ENCODE measurements at places on chromosomes 4 and X.

DNA sequence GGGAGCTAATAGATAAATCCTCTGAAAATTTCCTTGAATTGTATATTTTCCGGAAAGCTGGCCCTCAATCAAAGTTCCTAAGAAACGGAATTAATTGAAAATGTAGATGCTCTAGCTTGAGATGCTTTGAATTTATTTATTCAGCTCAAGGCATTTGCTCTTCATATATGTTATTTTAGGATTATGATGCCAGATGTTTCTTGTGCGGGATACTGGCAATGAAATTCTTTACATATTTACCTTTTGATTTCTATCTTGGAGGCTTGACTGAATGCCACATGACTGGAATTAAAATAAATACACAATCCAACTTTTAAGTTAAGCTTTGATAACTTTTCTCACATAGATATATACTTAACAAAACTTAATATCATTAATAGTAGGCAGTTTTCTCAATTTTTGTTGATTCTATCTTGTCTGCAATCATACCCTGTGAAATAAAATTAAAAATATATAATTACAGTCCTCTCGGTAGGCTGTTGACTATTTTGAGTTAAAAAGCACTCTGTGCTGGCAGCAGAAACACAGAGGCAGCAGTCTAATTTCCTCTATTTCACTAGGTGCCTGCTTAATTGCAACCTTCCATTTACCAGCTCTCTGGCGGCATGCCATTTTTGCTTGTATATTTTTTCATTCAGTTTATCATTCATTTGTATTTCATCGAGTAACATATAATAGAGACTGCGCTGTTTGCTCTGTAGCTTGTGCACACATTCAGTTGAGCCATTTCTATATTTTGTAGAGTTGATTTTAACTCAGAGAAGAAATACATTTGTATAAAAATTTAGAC is 991.5 kb downstream of the ADGRL3 start:
- no peak for DNase-seq

- no peak for DNase-seq
These were observed 3.5 kb downstream of the HGFAC start for GRCh38 chr4:3445111-3445820.

DNA sequence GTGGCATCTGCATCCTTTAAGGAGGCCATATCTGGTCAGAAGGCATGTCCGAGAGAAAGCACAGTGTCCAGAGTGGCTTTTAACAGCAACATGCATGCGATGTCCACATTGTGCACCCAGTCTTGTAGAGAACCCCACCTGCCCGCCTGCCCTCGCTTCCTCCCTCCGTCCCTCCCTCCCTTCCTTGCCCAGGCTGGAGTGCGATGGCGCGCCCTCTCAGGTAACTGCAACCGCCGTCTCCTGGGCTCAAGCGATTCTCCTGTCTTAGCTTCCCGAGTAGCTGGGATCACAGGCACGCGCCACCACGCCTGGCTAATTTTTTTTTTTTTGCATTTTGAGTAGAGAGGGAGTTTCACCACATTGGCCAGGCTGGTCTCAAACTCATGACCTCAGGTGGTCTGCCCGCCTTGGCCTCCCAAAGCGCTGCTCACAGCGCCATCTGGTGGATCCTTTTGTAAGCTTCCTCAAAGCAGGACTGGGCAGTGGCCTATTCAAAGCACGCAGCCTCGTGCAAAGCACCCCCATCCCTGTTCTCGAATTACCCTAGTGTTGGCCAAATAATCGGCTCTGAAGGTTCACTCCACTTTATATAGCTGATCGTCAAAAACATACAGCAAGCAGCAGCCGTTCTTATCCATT is 15.0 kb downstream of the BRCC3 start:
- DNase-seq = no peak

DNA sequence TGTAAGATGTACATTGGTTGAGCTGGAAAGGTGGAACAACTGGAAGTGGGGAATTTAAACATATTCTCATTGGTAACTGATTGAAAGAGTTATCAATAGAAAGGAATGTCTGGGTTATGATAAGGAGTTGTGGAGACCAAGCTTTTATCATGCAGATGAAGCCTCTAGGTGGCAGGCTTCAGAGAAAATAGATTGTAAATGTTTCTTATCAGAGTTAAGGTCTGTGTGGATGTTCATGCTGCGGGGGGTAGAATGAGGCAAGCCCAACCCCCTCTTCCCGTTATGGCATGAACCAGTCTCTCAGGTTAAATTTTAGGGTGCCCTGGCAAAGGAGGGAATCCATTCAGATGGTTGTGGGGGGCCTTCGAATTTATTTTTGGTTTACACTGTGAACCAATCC is 16.0 kb downstream of the ARSD start:
- DNase-seq = no peak

DNA sequence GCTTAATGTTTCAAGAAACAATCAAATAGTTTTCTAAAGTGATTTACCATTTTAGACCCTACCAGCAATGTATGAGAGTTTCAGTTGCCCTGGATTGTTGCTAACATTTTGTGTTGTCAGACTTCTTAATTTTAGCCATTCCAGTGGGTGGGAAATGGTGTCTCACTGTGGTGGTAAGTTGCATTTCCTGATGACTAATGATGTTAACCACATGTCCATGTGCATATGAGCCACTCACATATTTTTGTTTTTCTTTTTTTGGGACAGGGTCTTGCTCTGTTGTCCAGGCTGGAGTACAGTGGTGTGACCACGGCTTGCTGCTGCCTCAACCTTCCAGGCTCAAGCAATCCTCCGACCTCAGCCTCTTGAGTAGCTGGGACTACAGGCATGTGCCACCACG is 48.3 kb downstream of the MED28 start:
- DNase-seq = no peak

DNA sequence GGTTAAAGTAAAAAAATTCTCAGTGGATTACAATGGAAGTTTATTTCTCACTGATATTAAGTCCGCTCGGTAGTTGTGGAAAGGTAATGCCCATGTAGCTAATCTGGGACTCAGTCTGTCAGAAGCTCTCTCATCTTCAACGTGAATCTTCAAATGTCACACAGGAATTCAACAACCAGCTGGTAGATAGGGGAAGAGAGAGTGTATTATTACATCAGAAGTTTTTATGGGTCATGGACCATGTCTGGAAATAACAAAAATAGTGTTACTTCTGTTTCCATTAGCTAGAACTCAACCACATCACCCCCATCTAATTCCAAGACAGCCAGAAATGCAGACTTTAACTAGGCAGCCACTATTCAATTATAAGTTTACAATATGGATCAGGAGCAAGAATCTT is 506.1 kb upstream of the HTR2C start:
- DNase-seq = no peak

GRCh38 chr4:11765849-11766453 is 337.3 kb upstream of the HS3ST1 start:
- peak; percentile 2 for DNase-seq

GRCh38 chr4:189304167-189304566 is 636.5 kb upstream of the FRG1 start:
- DNase-seq = no peak

- no peak for DNase-seq
These were observed 1.8 kb downstream of the PRSS12 start for GRCh38 chr4:118350961-118351360.

DNA sequence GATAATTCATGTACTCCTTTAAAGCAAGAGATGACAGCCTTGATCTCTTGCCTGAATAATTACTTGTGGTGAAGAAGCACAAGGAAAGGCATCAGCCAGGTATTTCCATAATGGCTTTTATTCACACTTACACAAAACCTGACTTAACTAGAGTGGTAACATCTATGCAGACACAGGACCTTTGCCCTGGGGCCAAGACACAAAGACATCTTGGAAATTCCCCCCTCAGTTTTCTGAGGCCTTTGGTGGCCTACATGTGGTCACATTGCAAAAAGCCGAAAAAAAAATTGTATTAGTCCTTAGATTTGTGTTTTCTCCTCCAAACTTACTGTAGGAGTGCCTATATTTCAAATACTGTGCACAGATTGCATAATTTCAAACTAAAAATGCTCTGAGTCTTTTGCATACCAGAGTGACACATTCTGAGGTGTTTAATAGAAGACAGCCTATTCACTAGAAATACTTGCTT is 172.4 kb downstream of the PDGFC start:
- DNase-seq = no peak

- DNase-seq = no peak
These were observed 275.3 kb downstream of the CRLF2 start for GRCh38 chrX:936979-937769.

- no peak for DNase-seq
These were observed 62.4 kb downstream of the TSC22D3 start for GRCh38 chrX:107713203-107713542.

GRCh38 chr4:135604531-135604930 is 1402.9 kb upstream of the PABPC4L start:
- no peak for DNase-seq

- no peak for DNase-seq
These were observed 24.9 kb upstream of the ETNPPL start for GRCh38 chr4:108787724-108788123.

DNA sequence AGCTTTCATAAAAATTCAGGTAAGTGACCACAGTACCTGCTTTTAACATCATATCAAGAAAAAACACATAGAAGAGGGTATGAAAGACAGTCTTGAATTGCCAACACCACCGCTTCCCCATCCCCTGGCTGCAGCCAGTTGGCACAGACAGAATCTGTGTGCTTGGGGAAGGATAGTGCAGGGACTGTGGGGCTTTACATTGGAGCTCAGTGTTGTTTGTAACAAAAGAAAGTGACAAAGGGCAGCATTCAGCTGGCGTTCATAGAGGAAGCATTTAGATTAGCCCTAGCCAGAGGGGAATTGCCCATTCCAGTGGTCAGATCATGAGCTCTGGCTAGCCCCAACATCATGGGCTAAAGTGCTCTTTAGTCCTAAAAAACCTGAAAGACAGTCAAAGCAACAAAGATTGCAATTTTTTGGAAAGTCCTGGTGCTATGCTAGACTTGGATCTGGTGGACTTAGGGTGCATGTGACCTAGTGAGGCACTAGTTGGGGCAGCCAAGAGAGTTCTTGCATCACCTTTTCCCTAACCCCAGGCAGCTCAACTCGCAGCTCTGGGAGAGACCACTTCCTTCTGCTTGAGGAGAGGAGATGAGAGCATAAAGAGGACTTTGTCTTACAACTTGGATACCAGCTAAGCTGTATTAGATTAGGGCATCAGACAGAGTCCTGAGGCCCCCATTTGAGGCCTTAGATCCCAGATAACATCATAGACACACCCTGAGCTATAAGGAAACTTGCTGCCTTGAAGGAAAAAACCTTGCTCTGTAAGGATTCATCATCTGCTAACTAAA is 1602.4 kb upstream of the ADGRL3 start:
- DNase-seq = no peak

- no peak for DNase-seq
These were observed 16.1 kb downstream of the PGAM4 start for GRCh38 chrX:77953302-77953701.

GRCh38 chr4:98996765-98997068 is 1.2 kb downstream of the METAP1 start:
- DNase-seq = no peak

DNA sequence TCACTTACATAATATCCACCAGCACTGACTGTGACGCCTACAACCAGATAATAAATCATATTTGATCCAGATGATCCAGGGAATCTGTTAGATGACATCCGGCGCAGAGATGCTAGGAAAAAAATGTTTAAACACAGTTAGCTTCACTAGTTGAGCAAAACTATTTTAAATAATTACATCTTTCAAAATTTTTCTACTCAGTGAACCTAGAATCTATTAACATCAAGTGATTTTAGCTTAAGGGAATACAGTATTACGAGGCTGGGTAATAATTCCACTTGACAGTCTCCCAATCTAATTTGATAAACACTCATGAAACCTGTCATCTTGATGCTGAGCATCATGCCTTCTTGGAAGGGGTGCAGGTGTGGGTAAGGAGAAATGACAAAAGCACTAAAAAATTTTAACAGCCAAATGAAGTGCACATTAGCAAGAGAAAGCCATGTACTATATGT is 4.7 kb downstream of the MGARP start:
- no peak for DNase-seq

DNA sequence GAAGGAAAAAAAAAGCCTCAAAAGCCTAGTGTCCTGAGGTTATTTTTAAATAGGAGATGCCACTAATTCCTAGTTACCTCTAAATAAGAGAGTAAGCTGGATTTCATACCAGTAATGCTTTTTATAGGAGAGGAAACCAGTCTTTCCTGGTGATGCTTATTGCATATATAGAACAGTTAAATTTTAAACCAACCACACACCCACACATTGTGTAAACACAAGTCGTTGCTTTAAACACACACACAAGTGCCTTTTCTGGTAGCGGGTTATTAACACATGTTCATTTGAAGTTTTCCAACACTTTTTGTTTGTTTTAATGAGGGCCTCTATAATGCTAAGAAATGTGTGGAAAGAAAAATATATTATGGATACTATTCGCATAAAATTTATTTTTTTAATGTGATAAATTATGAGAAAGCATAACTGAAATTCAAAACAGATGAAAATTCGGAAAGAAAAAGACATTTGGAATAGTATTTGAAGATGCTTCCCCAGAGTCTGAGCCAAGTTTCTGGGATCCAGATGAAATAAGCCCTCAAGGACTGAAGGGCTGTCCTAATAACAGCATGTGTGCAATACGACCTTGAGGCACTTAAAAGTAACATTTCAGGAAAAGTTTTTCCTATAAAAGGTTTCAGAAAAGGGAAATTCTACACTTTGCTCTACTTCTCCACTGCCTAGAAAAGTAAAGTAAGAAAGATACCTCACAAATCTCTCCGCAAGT is 2.0 kb downstream of the ANTXR2 start:
- DNase-seq = no peak

GRCh38 chr4:168886351-168886750 is 123.7 kb downstream of the CBR4 start:
- DNase-seq = no peak

DNA sequence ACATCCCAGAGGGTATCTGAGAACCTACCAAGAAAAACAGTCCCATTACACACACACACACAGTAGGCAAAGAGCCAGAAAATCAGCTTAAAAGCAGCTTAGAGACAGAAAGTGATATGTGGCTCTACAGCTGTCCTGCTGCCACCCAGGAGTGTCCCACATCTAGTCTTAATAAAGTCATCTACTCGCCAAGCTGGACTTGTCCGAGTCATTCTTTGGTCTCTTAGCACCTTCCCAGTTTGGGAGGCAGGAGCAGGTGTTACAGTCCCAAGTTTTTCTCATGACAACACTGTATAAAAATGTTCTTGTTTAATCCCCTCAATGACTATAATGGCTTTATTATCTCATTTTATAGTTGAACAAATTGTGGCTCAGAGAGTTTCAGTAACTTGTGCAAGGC is 252.5 kb upstream of the CASK start:
- no peak for DNase-seq

- no peak for DNase-seq
These were observed 84.8 kb downstream of the TSPAN7 start for GRCh38 chrX:38646129-38646528.

- DNase-seq = no peak
These were observed 156.0 kb upstream of the BCOR start for GRCh38 chrX:40253771-40254170.

Measured in germinal center (tissue), 1 donor.